ENCODE measurements at places on chromosomes 7 and 10.

- DNase-seq: no peak
These were observed 220.5 kb downstream of the MAD1L1 start for GRCh38 chr7:2012044-2012900.

- DNase-seq: no peak
These were observed 40.8 kb upstream of the CTBP2 start for GRCh38 chr10:125201108-125201524.

DNA sequence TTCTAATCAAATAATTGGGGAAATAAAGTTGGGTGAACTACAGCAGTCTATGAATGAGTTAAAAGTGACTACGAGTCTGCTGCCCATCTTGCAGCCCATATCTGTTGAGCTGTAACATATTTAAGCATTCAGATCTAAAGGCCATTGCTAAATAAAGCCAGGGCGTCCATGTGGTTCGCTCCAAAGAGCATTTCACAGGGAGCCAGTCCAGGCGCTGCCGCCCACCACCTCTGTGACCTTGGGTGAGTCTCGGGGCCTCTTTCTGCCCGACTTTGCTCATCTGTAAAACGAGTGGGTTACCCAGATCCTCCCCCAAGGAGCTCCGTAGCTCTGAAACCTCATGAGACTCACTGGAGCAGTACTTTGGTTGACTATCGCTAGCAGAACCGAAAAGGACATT, 223.1 kb downstream of the CUX1 start:
- DNase-seq: no peak

GRCh38 chr7:68900096-68900495, 698.2 kb upstream of the AUTS2 start:
- no peak for DNase-seq

DNA sequence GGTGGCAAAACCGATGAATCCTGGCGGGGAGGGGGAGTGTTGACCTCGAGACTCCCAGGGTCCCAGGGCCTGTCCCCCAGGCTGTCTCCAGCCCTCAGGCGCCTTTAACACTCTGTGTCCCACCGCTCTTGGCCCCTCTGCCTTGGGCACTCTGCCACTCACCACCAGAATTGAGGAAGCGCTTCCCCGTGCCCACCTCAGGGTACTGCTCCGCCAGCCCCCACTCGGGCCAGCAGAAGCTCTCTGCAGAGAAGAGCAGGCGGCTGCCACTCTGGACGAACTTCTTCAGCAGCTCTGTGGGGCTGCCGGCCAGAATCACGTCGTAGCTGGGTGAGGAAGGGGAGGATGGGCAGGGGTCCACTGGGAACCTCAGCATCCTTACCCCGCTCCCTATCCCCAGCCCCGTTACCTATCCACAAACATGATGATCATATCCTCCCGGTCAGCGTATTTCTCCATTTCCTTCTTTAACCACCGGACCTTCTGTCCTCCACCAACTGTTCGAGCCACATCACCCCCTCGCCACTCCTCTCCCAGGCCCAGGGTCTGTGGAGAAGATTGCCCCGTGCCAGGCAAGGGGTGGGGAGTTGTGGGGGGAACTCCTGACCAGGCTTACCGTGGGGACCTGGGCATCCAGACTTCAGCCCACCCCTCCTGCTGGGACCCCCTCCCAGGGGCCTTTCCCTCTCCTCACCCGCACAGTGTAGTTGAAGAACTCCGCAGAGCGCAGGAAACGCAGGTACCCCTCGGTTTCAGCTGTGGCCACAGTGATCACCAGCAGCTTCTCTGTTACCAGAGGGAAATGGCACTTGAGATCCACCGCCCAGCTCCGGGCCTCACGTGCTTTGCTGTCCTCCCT, 1.2 kb downstream of the PLOD3 start:
- DNase-seq: no peak

DNA sequence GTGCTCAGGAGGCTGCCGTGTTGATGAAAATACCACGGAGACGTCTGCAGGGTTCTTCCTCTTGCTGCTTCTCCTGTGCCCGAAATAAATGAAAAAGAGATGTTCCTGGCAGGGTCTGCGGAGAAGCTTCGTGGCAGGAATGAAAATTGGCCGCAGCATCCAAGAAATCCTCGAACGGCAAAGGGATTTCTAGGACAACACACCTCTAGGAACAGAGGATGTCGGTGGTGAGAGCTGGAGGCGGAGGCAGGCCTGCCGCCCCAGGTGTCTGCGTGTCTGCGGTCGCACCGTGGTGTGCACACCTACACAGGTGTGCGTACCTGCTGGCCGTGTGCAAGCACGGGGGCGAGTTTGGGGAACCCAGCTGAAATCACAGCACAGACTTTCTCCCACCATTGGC, 43.4 kb downstream of the TMEM130 start:
- no peak for DNase-seq

DNA sequence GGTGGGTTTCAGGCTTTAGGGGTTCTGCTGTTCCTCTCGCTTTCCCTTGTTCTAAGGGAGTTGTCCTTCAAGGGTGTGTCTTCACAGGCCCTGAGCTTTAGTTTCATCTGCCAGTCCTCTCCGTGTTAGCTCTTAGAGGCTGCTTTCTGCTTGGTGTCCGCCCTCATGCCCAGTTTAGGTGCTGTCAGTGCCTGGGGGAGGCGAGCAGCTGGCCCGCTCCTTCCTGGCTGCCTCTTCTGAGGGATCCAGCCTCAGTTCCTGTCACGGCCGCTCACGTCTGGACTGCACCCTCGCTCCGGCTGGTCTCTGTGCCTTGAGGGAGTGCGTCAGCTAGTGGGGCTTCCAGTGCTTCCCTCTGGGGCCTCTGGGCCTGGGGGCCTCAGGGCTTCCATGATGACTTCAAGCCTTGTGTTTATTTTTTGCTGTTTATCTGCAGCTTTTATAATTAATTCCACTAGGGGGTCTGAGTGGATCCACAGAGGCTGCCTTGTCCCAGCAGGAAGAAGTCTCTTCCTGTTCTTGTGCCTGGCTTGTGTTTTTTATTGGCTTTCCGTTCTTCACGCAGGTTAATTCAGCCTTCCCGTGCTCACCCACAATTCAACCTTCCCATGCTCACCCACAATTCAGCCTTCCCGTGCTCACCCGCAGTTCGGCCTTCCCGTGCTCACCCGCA, 33.0 kb downstream of the WDR37 start:
- no peak for DNase-seq

DNA sequence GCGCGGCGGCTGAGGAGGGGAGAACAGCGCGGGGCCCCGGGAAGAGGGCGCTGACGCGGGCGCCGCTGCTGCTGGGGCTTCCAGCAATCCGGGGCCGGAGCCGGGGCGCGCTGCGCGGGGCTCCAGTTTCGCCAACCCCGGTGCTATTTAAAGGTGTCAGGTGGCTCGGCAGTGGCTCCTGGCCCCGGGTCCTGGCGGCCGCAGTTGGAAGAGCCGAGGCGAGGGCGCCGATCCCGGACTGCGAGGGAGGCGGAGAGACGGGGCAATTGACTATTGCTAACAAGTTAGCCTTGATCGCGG, 347 bp downstream of the LBX1 start:
- no peak for DNase-seq

DNA sequence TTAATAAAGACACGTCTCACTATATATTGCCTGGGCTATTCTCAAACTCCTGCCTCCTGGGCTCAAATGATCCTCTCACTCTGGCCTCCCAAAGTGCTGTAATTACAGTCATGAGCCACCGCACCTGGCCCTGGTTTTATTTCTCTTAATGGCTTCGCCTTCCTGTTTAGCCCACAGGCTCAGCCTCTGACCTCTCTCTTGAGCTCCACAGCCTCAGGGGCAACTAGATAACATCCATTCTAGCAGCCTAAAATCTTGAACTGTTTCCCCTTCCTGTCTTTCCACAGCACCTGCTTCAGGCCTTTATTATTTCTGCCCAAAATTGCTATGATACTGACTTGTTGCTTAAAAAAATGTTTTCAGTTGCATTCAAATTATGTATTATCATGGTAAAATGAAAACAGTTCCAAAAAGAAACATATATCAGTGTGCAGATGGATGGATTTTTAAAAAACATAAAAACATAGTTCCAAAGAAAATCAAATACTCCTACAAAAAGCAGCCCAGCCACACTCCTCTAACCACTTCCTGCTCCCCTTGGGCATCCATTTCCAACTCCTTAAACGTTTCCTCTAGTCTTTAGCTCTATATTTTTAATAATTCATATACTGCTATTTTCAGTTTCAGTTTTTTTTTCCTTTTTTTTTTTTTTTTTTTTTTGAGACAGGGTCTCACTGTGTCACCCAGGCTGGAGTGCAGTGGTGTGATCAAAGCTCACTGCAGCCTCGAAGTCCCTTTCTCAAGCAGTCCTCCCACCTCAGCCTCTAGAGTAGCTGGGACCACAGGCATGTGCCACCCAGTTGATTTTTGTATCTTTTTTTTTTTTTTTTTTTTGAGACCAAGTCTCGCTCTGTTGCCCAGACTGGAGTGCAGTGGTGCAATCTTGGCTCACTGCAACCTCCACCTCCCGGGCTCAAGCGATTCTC, 5.1 kb upstream of the BAZ1B start:
- DNase-seq: no peak

DNA sequence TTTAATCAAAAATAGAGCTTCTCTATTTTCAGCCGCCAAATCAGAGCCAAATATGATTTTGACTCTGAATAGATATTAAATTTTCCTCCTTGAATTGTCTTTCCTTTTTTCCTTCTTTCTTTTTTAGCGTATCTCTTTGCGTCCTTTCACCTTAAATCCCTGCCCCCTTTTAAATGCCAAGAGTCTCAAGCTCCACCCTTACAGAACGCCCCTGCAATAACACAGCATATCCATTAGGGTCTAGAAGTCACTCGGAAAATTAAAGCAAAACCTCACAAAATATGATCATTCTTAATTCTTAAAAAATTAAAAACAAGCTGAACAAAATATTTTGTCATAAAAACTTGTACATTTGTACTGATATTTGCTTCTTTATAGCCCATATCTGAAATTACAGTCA, 51.3 kb upstream of the GRM8 start:
- no peak for DNase-seq

DNA sequence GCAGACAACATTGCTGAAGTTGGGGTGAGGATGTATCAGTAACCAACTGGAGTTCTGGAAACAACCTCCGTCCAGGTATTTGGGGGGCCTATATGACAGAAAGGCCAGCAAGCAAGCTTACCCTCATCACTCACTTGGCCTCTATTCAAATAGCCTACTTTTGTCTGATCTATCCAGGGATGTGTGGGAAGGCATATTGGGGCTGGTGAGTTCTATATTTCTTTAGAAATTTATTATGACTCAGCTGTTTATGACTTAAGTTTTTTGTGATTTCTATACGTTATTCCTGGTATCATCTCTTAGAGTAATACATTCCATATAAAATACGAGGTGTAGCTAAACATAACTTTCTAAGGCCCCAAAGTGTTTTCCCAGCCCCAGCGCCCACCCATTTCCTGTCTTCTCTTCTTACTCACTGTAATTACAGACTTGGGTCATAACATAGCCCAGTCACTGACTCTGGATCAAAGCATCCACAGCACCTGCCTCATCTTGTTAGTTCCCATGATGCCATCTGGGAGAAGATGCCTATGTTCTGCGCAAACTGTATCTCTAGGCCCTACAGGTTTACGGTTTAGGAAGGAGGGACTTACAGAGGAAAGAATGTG, 18.1 kb downstream of the GARS1 start:
- no peak for DNase-seq

GRCh38 chr7:155338632-155339320, 41.1 kb downstream of the INSIG1 start:
- no peak for DNase-seq

GRCh38 chr10:46291817-46292572, 5.2 kb downstream of the ANTXRL start:
- no peak for DNase-seq

- DNase-seq: no peak
These were observed 45.3 kb downstream of the ZNRF2 start for GRCh38 chr7:30329716-30330115.

- DNase-seq: no peak
These were observed 139.1 kb upstream of the SORCS3 start for GRCh38 chr10:104501864-104502579.

DNA sequence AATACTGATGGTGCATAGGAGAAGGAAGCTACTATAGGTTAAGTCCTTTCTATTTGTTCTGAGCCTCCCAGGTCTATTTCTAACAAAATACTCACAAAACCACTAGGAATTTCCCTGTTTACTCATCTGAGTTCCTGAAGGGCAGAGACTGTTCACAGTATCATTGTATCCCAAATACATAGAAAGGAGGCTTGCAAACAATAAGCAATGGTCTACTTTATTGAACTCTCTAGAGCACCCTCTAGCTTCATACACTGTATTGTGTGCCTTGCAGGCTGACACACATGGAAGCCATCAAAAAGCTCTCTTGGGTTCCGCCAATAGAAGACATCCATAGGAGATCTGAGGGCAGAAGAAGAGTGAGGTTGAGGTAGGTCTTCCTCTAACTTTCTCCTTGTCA, 826.1 kb downstream of the GRM8 start:
- DNase-seq: no peak

DNA sequence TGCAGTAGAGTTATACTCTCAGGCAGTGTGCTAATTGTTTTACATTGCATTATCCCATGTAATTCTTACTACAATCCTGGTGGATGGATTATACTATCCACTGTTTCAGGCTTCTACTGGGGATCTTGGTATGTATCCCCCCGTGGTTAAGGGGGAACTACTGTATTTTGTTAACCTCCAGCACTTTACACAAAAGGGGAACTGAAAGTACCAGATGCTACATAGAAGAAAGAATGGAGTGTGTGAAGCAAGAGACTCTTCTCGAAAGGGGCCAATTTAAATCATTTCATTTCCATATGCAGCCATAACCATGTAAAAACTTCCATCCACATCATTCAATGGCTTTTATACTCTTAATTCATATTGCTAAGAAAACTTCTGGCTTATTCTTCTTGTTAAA, 69.4 kb downstream of the C1GALT1 start:
- DNase-seq: no peak

GRCh38 chr10:131490991-131491594, 179.6 kb upstream of the TCERG1L start:
- no peak for DNase-seq

GRCh38 chr7:1693419-1693990, 23.4 kb downstream of the ELFN1 start:
- peak; percentile 66 for DNase-seq

DNA sequence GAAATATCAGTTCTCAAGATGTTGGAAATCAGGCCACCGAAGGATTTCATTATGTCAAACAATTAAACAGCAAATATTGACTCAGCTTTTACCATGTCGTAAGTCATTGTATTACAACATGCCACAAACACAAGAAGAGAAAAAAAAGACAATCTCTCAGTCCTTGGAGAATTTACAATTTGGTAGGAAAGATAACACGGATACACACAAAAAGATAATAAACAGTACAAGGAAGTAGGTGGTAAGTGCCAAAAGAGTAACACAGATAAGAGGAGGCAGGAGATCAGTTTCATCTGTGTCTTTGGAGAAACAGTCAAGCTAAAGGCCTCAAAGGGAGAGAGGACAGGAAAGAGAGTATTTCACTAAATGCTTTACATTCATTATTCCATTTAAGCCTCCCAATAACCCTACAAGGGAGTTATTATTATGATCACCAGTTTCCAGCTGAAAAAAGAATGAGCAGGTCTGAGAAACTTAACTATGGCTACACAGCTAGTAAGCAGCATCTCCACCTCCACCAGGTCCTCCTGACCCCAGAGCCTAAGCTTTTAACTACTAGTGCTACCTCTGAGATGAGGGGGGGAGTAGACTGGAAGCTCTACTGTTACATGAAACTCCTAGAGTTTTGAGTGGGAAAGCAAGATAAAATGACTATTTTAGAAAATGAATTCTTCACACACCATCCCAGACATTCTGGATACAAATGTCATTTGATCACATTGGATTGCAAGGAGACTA, 13.9 kb upstream of the DNAJC1 start:
- no peak for DNase-seq

All from NCI-H2171 (cell line).